ENCODE measurements at places on chromosomes 3 and 15.

DNA sequence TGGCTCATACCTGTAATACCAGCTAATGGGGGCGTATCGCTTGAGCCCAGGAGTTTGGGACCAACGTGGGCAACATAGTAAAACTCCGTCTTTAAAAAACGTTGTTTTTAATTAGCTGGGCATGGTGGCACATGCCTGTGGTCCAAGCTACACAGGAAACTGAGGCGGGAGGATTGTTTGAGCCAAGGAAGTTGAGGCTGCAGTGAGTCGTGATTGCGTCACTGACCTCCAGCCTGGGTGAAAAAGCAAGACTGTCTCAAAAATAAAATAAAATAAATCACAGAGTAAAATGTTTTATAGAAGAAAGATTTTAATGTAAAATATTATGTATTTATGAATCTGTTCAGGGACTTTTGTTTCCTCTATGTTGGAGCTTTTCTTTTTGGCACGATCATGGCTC, 15.3 kb upstream of the STRIT1 start:
- H3K27ac ChIP-seq = no peak overlapping the region
- no peaks in the 10 kb centered on the region for H3K27me3 ChIP-seq
- no peak overlapping the region for H3K4me3 ChIP-seq
- DNase-seq = no peak
- H3K4me1 ChIP-seq = no peaks in the 10 kb centered on the region

GRCh38 chr15:98800437-98801233, 152.3 kb downstream of the IGF1R start:
- H3K36me3 ChIP-seq = no peaks in the 10 kb centered on the region
- H3K27me3 ChIP-seq = no peaks in the 10 kb centered on the region
- H3K4me3 ChIP-seq = no peak overlapping the region
- H3K4me1 ChIP-seq = peaks cover 5% of the 10 kb centered on the region
- no peak for DNase-seq

DNA sequence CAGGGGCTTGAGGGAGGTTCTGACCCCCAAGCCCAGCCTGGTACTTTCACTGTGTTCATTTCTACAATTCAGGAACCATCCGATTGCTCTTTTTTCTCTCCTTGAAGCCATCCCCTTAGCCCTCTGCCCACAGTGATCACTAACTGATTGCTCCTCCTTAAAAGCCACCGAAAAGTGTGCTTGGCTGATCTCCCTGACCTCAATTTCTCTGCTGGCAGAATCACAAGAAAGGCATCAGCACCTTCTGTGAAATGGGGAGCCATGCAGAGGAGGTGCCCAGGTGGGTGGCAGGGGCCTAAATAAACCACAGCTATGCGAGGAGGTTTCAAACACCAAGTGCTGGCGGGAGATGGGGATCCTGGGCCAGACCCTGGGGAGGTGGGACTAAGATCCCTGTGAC, 56.2 kb downstream of the SRGAP3 start:
- no peak for DNase-seq
- H3K4me1 ChIP-seq = no peaks in the 10 kb centered on the region
- no peak overlapping the region for H3K27ac ChIP-seq
- H3K27me3 ChIP-seq = peaks cover 55% of the 10 kb centered on the region

GRCh38 chr15:52002351-52002750, 16.7 kb upstream of the MAPK6 start:
- DNase-seq = no peak
- peaks cover 46% of the 10 kb centered on the region for H3K4me1 ChIP-seq
- no peak overlapping the region for H3K27ac ChIP-seq
- H3K4me3 ChIP-seq = no peak overlapping the region

- H3K27me3 ChIP-seq = peaks cover 24% of the 10 kb centered on the region
- no peaks in the 10 kb centered on the region for H3K36me3 ChIP-seq
- H3K4me3 ChIP-seq = no peak overlapping the region
- DNase-seq = no peak
Observed at GRCh38 chr3:144033240-144033589, 61.6 kb downstream of the DIPK2A start.

DNA sequence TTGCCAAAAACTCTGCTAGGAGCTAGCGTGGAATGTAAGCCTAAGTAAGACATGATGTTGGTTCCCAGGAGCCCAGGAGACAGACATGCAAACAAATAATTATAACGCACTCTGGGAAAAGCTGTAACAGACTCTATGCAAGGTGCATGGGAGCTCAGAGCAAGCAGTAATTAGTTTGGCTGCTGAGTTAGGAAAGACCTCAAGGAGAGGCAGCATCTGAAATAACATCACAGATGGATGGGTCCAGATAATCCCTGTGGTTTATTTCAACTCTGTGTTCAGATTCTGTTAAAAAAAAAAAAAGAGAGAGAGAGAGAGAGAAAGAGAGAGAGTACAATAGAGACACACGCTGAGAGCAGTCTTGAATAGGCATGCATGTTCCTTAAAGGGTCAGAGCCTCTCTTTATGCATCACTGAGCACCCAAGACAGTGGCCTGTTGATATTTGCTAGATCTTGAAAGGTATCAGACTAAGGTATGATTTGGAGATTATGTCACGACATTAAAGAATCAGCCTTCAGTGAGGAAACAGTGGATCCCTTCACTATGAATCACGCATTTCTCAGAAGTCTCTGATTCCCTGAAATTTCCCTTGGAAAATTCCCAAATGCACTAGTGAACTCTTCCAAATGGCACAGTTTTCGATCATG, 124.4 kb upstream of the LIPC start:
- no peak overlapping the region for H3K27ac ChIP-seq
- no peaks in the 10 kb centered on the region for H3K27me3 ChIP-seq
- no peaks in the 10 kb centered on the region for H3K36me3 ChIP-seq
- H3K4me1 ChIP-seq = peaks cover 15% of the 10 kb centered on the region

DNA sequence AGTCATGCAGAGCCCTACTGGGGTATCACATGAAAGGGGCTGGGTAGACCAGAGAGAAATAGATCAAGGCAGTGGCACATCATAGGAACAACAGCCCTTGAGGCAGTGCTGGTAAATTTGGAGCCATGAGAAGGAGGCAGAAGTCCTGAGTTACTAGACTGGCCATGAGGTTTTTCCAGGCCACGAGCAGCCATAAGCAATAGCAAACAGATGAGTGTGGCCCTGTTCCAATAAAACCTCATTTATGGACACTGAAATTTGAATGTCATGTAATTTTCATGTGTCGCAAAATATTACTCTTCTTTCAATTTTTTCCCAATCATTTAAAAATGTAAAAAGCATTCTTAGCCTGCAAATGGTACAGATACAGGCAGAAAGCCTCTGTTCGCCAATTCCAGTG, 28.1 kb upstream of the LRRN1 start:
- no peaks in the 10 kb centered on the region for H3K36me3 ChIP-seq
- H3K4me3 ChIP-seq = no peak overlapping the region
- H3K27me3 ChIP-seq = no peaks in the 10 kb centered on the region

DNA sequence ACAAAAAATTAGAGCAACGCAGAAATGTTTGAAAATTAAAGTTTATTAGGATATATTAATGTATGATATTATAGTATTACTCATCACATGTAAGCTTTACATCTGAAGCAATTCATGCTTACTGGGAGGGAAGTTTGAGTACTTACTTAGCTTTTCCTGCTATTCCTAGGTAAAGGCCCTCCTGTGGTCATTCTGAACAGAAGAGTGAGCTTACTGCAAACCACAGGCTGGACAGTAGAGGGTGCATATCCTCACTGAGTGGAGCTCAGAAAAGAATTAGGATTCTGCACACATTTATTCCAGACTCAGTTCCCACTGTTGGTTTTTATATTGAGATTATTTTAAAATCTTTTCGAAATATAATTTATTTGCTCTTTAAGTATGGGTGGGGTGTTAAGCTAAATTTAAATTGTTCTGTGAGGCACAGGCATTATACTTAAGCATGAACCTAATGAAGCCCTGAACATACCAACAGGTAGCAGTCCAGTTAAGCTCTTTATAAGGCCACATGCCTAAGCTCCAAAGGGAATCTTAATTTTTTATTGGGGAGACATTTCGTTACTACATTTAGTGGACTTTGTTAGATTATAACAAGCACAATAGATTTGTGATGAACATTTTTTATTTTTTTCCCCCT, 10.2 kb downstream of the MRPS22 start:
- no peaks in the 10 kb centered on the region for H3K27me3 ChIP-seq
- no peak overlapping the region for H3K4me3 ChIP-seq
- no peak for DNase-seq
- H3K4me1 ChIP-seq = peaks cover 24% of the 10 kb centered on the region
- no peak overlapping the region for H3K27ac ChIP-seq

DNA sequence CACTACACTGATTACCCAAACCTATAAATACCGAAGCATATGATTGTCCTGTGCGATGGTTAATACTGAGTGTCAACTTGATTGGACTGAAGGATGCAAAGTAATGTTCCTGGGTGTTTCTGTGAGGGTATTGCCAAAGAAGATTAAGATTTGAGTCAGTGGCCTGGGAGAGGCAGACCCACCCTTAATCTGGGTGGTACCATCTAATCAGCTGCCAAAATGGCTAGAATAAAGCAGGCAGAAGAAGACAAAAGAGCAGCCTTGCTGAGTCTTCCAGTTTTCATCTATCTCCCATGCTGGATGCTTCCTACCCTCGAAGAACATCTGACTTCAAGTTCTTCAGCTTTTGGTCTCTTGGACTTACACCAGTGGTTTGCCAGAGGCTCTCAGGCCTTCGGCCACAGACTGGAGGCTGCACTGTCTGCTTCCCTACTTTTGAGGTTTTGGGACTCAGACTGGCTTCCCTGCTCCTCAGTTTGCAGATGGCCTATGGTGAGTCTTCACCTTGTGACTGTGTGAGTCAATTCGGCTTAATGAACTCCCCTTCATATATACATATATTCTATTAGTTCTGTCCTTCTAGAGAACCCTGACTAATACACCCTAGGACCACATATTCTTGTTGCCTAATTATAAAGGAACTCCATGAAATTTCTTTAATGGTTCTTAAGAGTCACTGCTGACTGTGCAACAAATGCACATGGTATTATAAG, 31.7 kb downstream of the CSNK1G1 start:
- no peak for DNase-seq
- H3K27ac ChIP-seq = no peak overlapping the region
- H3K4me1 ChIP-seq = no peaks in the 10 kb centered on the region
- H3K36me3 ChIP-seq = peaks cover 1% of the 10 kb centered on the region
- no peaks in the 10 kb centered on the region for H3K27me3 ChIP-seq

GRCh38 chr15:59301527-59301926, 71.1 kb downstream of the MYO1E start:
- peaks cover 9% of the 10 kb centered on the region for H3K36me3 ChIP-seq
- peaks cover 71% of the 10 kb centered on the region for H3K4me1 ChIP-seq
- no peak overlapping the region for H3K4me3 ChIP-seq
- H3K27me3 ChIP-seq = no peaks in the 10 kb centered on the region
- no peak overlapping the region for H3K27ac ChIP-seq

DNA sequence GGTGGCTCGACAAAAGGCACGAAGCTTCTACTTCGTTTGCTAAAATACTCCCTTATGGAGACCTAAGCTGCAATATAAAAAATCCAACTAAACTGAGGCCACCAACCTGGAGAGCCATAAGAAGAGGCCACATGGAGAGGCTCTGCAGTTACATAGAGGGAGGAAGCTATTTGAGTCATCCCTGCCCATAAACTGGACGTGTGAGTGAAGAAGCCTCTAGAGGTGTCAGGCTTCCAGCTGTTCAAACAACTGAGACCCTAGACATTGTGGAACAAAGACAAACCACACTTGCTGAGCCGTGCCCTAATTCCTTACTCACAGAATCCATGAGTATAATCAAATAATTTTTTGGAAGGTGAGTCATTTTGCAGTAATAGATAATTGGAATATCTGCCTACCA, 50.2 kb upstream of the GMNC start:
- H3K4me1 ChIP-seq = no peaks in the 10 kb centered on the region
- no peak for DNase-seq
- no peak overlapping the region for H3K27ac ChIP-seq
- H3K36me3 ChIP-seq = no peaks in the 10 kb centered on the region
- no peak overlapping the region for H3K4me3 ChIP-seq
- H3K27me3 ChIP-seq = no peaks in the 10 kb centered on the region

- H3K27me3 ChIP-seq = no peaks in the 10 kb centered on the region
- peaks cover 30% of the 10 kb centered on the region for H3K4me1 ChIP-seq
- peak overlapping the region; percentile 35 for H3K4me3 ChIP-seq
- DNase-seq = peak; percentile 84
- H3K36me3 ChIP-seq = no peaks in the 10 kb centered on the region
- H3K27ac ChIP-seq = peak overlapping the region; percentile 85
Observed at GRCh38 chr15:90059208-90059985, 42.9 kb downstream of the IDH2 start.

DNA sequence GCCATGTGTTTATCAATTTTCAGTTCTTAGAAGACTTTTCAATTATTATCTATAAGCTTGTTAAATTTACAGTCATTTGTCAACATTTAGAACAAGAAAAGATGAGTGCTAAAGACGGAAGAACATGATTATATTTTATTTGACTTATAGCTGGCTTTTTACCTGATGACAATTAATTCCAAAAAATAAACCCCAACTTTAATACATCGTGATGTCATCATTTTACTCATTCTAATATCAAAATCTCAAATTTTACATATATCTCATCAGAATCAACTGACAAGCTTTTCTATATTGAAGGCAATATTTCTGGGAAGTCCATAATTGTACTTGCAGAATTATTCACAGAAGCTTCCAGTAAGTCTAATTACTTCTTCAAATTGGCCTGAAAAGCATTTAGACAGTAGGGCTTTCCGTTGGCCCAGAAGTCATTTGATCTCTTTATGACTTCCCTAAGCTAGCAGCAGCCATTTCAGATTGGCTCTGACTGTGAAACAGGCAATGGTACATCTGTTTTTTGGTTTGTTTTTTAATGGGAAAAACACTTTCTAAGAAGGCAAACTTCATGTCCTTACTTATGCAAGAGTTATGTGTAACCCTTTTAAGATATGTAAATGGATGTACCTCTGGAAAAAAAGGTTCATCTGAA, 234.7 kb upstream of the PLSCR5 start:
- DNase-seq = no peak
- H3K4me1 ChIP-seq = no peaks in the 10 kb centered on the region
- H3K27me3 ChIP-seq = no peaks in the 10 kb centered on the region
- H3K4me3 ChIP-seq = no peak overlapping the region
- no peak overlapping the region for H3K27ac ChIP-seq
- H3K36me3 ChIP-seq = no peaks in the 10 kb centered on the region

DNA sequence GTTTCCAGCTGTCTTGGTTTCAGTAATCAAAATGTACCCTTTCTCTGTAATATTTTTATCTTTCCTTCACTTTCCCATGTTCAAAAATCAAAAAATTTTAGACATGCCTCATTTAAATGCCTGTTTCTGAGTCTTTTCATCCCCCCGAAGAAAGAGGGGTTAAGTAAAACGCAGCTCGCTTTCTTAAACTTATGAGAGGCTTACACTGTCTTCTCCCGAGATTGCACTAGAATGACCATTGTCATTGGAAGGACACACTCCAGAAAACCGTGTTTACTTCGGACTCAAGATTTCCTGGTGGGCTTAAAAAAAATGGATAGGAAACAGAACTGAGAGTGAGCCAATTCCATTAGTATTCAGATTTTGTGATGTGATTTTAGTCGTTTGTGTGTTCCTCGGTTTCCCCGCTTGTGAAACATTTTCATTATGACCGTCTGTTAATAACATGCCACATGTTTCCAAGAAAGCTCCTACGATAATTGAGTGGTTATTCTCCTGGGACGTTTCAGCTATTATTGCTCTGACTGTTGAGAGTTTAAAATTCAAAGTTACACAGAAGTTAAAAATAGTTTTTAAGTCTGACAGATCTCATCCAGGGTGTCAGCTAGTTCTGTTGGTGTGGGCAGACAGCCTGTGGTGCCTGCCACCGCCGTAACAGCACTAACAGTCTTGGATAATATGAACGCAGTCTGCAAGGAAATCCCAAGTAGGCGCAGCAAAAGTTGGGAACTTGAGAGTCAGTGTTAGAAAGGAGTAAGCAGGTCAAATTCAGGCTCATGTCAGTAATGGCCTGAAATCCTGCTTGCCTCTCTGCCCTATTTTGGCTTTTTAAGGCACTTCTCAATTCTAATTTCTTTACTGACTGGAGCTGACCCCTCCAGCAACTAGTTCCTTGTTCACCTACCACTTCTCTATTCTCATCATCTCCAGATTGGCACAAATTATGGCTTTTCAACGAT, 1.5 kb downstream of the CRYBG3 start:
- DNase-seq = no peak
- peak overlapping the region; percentile 39 for H3K27ac ChIP-seq
- H3K4me3 ChIP-seq = peak overlapping the region; percentile 98
- H3K4me1 ChIP-seq = peaks cover 30% of the 10 kb centered on the region

Measured in activated CD8-positive, alpha-beta memory T cell treated with anti-CD3 and anti-CD28 coated beads, Interleukin-2, amount 10 ng/mL, durations not matched to agents 7 days and 5 days (primary cell).